ENCODE measurements at places on chromosomes 7 and 10.

GRCh38 chr10:54962134-54962900 is 161.3 kb upstream of the PCDH15 start:
- DNase-seq: no peak

GRCh38 chr10:52083422-52083821 is 230.7 kb upstream of the DKK1 start:
- no peak for DNase-seq

- DNase-seq: no peak
Measured at GRCh38 chr7:129831424-129832058, 121.2 kb downstream of the UBE2H start.

GRCh38 chr10:44850356-44850934 is 60.7 kb upstream of the TMEM72 start:
- no peak for DNase-seq

GRCh38 chr10:53537508-53537907 is 764.9 kb upstream of the MBL2 start:
- no peak for DNase-seq

- peak; percentile 82 for DNase-seq
Measured at GRCh38 chr10:84264611-84265141, 19.8 kb downstream of the RGR start.

GRCh38 chr10:29199941-29200679 is 88.8 kb upstream of the LYZL1 start:
- no peak for DNase-seq

Measured in activated naive CD4-positive, alpha-beta T cell treated with anti-CD3 and anti-CD28 coated beads, Interleukin-2, amount 10 ng/mL, durations not matched to agents 7 days and 5 days (primary cell).